ENCODE measurements at places on chromosomes 2 and 18. TPM values are rescaled to one million over a fixed set of nuclear protein-coding genes. Genes with fewer than 3 reads are reported as not detected.

DNA sequence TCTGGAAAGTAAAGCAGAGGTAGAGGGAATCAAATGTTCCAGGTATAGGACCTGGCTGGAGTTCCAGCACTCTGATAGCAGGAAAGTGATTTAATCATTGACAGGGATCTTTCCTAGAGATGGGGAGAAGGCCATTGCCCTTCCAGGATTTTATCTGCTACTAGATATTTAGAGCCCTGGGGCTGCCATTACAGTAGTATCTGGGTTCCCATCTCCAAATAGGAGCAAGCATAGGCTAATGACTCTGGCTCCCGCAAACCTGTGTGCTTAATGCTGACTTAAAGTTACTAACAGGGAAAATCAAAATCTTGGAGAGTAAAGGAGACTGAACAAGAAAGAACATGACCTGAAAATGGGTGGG, 297.6 kb upstream of the CCDC68 start:
- DNase-seq: no peak

ASB18 gene
- not detected for total RNA-seq

HOXD13 gene
- total RNA-seq: not detected

- DNase-seq: no peak
Measured at GRCh38 chr2:66869076-66869475, 434.2 kb downstream of the MEIS1 start.

GRCh38 chr2:95284886-95285541, 10.8 kb downstream of the PROM2 start:
- DNase-seq: no peak

DNA sequence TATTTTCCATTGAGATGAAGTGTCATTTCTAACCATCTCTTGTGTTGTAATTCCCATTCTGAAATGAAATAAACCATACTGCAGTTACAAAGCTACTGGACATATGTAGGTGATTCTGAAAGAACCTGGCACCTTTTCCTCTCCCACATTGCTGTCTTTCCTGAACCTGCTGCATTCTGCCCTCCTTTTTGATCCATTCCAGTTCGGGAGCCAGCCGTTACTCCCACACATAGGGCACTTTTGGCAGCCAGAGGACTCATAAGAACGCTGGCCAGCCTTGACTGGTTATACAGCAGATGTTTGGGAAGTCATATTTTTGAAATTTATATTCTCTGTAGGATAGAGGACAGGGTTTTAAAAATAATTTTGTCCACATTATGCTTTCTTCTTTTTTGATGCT, 369.8 kb upstream of the CDH7 start:
- no peak for DNase-seq

DNA sequence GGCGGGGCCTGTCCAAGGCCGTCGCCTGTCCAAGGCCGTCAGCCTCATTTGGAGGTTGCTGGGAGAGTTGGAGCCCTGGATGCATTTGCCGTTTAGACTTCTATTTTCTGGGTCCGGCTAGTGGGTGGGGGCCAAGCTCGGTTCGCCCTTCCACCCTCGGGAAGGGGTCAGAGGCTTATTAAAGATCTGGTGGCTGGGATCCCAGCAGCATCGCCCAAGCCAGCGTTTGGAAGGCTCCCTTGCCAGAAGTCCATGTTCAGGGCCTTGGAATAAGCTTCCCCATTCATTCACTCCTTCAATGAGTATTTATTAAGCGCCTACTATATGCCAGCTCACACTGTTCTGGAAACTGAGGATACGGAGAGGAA, 516 bp upstream of the DOCK10 start:
- DNase-seq: no peak

ST6GAL2 gene
- total RNA-seq: not detected

METTL21A gene
- 33.7 TPM for total RNA-seq

GRCh38 chr2:231464576-231465540, 574 bp upstream of the NCL start:
- DNase-seq: peak; percentile 98

- no peak for DNase-seq
Measured at GRCh38 chr2:105183555-105184323, 57.8 kb upstream of the GPR45 start.

- DNase-seq: no peak
Measured at GRCh38 chr2:28465148-28465885, 30.5 kb upstream of the PLB1 start.

GRCh38 chr18:57210107-57210715, 63.3 kb downstream of the BOD1L2 start:
- no peak for DNase-seq

INPP1 gene
- total RNA-seq: 8.3 TPM

GRCh38 chr18:60446821-60447220, 74.2 kb upstream of the MC4R start:
- no peak for DNase-seq

DNA sequence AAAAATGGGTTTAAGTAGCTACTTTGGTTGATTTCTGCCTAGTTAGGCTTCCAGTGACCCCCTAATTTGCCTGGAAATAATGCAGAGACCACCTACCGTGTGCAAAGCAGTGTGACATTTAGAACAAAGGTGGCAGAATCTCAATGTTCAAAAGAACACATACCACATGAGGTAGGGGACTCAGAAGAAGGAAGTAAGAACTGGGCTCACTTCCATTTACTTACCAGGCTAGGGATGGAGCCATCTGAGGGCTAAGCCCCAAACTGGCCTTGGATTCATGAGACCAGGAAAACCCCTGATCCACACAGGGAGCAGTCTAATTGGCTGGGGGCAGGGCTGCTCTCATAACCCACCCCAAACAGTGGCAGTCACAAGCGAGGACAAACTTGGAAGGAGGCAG, 190.7 kb downstream of the NCKAP5 start:
- no peak for DNase-seq

DNA sequence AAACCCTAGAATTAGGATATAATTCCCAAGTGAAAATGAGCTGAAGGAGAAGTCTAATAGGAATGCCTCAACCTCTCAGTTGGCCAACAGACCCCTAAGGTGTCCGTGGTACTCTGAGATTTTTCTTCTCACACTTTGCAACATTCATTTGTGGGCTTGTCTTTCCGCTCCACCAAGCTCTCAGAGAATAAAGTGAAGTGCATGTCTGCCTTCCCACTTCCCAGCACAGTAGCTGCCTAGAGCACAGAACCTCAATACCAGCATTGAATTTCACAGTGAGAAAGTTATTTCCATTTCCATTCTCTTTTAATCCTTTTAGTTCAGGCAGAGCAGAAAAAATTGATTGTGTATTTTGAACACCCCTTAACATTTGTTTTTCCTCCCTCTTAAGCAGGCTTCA, 451.8 kb downstream of the TGIF1 start:
- no peak for DNase-seq

KCNG2 gene
- not detected for total RNA-seq

SCYGR4 gene
- total RNA-seq: not detected

- no peak for DNase-seq
Measured at GRCh38 chr2:72755647-72756423, 70.0 kb downstream of the EXOC6B start.

DNA sequence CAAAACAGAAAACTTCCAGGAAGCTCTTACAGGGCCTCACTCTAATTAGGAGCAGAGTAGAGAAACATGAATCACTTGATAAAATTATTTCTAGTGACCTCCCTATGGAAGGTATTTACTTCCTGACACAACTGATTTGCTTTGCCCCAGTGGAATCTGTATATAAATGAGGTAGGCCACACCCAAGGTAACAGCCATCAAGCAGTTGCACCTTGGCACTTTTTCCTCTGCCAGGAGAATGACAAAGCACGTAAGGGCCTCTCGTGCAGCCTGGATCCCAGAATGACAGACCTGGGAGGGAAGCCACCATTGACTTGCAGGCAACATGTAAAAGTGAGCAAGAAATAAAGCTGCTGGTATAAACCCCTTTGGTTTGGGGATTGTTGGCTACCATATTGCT, 620.0 kb upstream of the SLC39A10 start:
- DNase-seq: no peak

DNA sequence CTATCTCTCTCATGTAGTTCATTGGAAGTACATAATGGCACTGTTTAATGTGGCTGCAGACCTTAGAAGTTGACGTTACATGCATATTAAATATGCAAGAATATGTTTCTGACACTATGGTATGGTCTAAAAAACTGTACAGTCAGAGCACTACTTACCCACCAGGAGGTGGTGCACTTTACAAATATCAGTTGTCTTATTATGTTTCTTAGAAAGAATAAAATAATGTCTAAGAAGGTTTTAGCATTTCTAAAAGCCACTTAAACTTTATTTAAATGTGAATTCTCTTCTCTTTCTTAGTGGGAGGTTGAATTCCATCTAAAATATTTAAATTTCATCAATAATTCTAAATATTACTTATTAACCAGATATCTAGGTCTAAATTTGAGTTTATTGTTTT, 4.3 kb downstream of the TMEFF2 start:
- DNase-seq: no peak

DNA sequence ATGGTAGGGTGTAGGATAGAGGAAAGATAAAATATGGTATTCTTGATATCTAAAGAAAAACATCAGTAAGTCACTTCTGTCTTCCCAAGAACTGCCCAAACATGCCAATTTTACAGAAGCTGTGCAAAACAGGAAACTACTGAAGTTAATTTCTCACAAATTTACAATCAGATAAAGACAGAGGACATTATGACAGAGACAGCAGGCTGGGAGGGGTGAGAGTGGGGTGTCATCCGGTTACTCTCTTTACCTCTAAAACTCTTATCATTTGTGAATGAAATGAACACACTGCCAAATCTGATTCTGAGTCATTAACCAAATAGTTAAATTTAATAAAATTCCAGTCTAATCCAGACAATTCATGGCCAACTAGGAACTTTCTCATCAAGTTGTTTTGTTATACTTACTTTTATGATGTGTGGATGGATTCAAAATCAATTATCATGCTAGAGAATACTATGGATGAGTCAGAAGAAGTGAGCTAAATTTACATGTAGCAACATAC, 323.2 kb upstream of the MEX3C start:
- no peak for DNase-seq

FBXO15 gene
- total RNA-seq: 3.8 TPM

GRCh38 chr2:165640247-165640929, 153.7 kb downstream of the GALNT3 start:
- DNase-seq: no peak

G6PC2 gene
- not detected for total RNA-seq

TTC21B gene
- 21.3 TPM for total RNA-seq

GRCh38 chr2:119838179-119838578, 78.5 kb downstream of the PTPN4 start:
- DNase-seq: peak; percentile 10

EVA1A gene
- total RNA-seq: 0.36 TPM

CARF gene
- 4.2 TPM for total RNA-seq

- no peak for DNase-seq
Measured at GRCh38 chr18:77341527-77342325, 92.1 kb downstream of the GALR1 start.

DNA sequence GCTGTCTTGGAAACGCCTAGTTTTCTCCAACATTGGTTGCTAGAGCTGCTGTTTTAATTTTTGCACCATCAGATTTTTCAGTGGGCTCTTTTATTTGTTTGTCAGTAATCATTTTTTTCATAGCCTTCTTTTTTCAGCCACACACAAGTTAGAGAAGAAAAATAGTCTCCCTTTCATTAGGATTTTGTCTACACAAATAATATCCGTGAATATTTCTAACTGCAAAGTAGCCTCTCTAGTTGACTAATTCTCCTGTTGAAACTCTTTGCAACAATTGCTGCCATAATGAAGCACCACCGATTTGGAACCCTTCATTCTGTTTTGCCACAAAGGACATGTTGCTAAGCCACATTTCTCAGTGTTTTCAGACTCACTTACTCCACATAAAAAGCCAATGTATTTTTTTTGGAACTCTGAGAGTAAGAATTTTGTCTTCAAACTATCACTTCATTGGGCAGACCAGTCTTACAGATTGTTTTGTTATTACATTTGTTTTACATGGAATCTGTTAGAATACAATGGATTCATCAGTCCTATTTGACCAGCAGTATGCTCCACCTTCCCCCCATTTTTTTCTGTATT, 9.6 kb downstream of the KCNJ3 start:
- DNase-seq: no peak

PLA2R1 gene
- not detected for total RNA-seq
